CD14-positive monocyte (primary cell): ENCODE measurements at places on chromosomes 5 and 9.

DNA sequence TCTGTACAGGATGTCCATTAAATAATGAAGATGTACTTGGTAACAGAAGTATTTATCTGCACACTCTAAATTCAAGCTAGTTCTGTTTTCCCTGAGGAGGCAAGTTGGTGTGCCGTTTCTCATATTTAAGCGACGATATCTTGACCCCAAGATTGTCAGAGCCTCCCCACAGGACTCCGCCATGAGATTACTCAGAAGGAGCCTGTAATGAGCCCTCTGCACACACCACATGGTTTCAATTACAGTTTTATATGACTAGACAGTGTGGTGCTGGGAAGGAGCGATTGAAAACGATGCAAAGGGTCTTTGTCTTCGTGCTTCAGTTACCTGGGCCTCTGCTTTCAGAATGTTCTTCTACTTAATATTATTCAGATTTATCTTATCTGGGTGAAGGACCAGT, 840.4 kb upstream of the WWC1 start:
- no peak for DNase-seq

- no peak for DNase-seq
Measured at GRCh38 chr5:73686912-73687311, 60.9 kb downstream of the ARHGEF28 start.

DNA sequence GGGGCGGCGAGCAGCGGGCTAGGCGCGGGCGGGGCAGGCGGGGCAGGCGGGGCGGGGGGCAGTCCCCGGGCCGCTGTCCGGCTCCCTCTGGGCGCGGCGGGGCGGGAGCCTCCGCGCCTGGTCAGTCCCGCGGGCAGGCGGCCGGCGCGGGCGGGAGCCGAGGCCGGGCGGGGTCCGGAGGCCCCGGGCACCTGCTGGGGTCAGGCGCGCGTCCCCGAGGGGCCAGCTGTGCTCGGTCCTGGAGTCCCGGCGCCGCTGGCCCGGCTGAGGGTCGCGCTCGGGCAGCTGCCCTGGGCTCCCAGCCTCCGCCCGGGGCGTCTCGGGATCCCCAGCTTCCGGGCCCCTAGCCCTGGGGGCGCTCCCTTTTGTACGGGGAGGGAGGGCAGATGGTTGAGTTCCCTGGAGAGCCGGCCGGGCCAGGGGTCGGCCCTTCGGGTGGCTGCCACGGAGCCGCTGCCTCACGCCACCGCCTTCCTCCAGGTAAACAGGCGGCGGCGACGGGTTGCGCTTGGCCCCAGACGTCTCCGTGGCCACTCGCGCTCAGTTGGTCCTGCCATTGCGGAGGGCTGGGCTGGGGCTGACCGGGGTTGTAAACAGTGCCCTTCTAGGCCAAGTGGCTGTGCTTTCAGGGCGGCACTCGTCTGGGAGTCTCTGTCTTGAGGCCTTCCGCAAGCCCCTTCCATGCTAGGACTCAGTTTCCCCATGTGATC, 473 bp downstream of the ZBTB34 start:
- DNase-seq, result no peak

DNA sequence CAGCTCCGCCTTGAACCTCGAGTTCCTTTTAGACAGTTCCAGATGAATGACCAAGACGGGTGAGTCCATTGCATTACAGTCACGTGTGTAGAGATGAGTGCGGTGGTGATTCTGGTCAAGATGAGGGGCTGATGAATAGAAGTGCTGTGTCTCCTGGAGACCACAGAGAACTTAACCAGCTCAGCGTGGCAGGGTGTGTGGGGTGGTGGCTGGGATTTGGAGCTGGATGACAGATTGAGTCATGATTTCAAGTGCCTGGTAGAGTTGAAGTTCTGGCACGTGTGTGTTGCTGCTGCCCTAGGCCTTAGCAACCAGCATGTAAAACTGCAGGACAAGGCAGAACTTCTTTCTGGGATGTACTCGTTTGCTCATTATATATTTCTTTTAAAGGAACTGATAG, 53.3 kb downstream of the PRRC2B start:
- DNase-seq, result no peak

DNA sequence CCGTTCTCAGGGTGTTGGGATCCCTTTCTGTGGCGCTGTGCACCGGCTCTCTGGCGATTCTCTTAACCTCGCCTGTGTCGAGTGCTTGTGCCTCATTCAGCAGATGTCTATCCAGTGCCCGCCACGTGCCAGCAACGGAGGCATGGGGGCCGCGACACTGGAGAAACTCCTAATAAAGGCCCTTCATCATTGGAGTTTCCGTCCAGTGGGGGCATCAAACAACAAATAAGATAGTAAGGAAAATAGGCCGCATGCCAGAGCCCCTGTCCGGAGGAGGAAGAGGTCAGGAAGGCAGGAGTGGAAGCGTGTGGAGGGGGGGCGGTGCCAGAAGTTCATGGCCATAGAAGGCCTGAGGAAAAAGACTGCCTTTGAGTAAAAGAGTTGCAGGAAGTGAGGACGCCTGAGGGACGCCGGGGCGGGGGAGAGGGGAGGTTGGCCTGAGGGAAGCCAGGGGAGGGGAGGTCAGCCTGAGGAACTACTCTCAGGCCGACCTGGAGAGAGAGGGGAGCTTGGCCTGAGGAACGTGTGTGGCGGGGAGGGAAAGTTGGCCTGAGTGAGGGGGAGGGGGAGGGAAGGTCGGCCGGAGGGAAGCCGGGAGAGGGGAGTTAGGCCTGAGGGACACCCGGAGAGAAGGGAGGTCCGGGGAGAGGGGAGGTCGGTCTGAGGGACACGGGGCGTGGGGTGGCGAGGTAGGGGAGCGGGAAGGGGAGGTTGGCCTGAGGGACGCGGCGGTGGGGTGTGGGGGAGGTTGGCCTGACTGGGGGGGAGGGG, 82.2 kb downstream of the CACNA1B start:
- DNase-seq, result no peak

- DNase-seq, result no peak
Measured at GRCh38 chr9:18606846-18607245, 132.9 kb downstream of the ADAMTSL1 start.

- peak; percentile 62 for DNase-seq
Measured at GRCh38 chr5:36389245-36389644, 87.5 kb upstream of the RANBP3L start.

DNA sequence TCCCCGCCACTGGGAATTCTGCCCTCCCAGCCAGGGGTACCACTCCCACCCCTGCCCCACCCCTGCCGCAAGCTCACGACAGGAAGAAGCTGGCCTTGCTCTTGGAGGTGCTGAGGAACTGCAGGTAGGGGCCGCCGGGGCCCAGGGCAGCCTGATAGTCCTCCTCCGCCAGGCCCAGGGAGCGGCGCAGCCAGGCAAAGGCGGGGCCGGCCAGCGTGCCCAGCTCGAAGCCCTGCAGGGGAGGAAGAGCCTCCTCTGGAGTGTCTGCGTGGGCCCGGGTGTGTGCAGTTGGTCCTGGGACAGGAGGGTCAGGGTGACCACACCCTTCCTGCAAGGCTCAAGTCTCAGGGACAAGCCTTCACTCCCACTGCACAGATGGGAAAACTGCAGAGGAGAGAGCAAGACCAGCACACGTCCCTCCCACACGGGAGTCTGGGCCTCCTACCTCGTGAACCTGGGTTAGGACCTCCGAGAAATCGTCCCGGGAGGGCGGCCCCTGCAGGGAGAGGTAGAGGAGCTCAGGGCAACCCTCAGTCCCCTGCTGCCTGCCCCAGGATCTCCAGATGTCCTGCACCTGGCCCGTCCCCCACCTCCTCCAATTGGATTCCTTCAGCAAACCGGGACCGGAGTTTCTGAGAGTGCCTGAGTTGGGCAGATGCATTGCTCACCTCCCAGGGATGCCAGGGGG, 2.4 kb downstream of the PIP5KL1 start:
- DNase-seq, result no peak

GRCh38 chr9:35814106-35814840, 569 bp downstream of the HINT2 start:
- DNase-seq, result peak; percentile 30

GRCh38 chr5:118506217-118506852, 482.0 kb downstream of the DTWD2 start:
- DNase-seq, result no peak

DNA sequence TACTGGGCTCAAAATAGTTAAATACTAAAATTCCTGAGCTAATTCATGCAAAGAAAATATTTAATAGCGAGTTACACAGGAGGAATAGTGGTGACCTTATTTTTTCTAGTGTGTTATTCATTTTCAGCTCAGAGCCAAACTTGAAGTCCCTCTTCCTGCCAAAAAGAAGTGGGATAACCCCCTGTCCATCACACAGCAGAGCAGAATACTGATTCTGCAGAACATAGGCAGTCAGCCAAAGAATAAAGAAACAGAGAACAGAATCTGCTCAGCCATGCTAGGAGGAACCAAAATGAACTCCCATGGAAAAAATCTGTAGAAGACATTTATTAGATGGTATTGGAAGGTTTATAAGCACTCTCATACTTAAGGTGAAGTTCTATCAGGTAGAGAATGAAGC, 49.4 kb upstream of the GRIN3A start:
- no peak for DNase-seq

GRCh38 chr9:13163287-13163686, 116.2 kb downstream of the MPDZ start:
- DNase-seq, result no peak

DNA sequence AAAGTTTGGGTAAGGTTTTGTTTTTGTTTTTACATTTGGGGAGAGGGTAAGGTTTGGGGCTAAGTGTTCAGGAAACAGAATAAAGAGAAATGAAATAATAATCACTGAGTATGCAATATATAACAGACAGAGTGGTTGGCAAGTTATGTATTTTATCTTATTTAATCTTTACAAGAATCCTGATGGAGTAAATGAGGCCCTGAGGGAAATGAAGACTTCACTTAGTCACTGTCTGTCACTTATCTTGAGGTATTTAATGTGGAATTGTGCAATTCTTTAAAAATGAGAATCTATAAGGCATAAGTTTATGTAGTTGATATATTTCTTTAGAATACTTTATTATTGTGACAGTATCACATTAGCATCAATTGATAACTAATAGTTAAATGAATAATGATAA, 48.1 kb downstream of the TEK start:
- DNase-seq, result no peak

GRCh38 chr5:158739951-158740757, 359.6 kb downstream of the EBF1 start:
- DNase-seq, result no peak

GRCh38 chr5:135737701-135738563, 96.5 kb upstream of the SLC25A48 start:
- DNase-seq, result no peak

- DNase-seq, result no peak
Measured at GRCh38 chr5:170219615-170220014, 13.2 kb upstream of the C5orf58 start.

DNA sequence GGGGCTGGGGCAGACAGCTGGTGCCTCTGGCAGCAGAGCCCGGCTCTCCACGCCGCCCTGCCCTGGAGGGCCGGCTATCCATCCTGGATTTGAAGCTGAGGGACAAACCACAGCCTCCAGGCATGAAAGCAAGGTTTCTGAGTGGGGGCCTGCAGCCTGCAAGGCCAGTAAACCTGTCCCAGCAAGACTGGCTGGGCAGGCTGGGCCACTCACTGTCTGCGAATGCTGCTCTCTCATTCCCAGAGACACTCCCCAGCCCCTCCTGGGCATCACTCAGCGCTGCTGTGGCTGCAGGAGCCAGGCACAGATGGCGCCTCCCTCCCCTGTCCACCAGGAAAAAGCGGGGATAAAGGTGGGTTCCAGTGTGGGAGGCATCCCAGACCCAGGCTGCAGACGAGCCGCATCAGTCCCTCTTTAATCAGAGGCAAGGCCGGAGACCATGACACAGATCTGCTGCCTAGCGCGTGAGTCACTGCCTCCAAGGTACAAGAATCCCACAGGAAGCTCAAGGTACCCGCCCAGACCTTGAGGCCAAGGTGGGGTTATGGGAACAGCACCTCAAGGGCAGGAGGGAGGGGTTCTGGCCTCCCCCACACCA, 118.0 kb downstream of the VAV2 start:
- no peak for DNase-seq

- DNase-seq, result peak; percentile 18
Measured at GRCh38 chr5:131109540-131110255, 55.4 kb downstream of the HINT1 start.

DNA sequence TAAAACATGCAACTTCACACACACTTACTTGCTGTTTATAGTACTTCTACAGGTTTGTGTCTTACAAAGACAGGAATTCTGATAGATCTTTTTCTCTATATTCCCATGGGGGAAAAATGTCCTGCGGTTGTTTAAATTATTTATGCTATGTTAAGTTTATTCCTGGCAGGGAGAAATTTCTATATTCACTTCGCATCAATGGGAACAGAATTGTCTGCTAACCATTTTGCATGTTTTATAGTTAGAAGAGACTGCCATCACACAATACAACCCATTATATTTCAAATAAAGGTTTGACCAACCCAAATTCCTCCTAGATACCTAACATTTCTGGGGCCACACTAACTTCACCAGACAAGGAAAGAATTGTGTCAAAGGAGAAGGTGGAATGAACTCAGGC, 110.0 kb upstream of the PRR16 start:
- DNase-seq, result no peak

DNA sequence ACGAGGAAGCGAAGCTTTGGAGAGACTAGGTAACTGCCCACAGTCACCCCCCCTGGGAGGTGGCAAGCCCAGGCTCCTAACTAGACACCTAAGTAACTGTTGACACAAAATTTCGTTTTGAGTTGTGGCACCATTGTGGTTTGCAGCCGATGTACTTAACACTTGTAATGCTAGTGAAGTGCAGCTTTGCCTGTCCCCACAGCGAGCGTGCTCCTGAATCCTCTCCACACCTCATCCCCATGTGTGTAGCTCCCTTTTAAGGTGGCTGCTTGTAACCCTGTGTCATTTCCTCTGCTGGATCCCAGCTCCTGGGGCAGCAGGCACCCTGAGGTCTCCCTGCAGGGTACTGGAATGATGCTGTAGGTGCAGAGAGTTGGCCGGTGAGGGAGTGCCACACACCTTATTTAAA, 114.9 kb downstream of the TRIO start:
- no peak for DNase-seq

DNA sequence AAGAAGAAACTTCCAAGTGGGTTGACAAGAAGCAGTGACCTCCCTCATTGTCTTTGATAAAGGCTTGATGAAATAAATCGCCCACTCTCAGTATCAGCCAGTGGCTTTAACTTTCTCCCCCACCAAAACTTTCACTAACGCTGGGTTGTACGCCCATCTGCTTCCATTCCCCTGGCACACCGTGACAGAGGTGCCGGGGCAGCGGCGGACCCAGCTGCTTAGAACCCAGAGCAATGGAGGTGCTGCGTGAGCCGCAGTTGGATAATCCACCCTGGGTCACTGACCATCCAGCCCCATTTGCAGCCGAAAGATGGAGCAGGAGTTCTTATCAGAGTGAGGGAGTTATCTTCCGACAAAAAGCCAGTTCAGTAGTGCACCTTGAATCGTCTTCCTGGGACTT, 270.7 kb downstream of the ARHGEF28 start:
- no peak for DNase-seq
